Panc1 (cell line): ENCODE measurements at places on chromosomes 5 and 9. TPM values are rescaled to one million over a fixed set of nuclear protein-coding genes. Genes with fewer than 3 reads are reported as not detected.

DNA sequence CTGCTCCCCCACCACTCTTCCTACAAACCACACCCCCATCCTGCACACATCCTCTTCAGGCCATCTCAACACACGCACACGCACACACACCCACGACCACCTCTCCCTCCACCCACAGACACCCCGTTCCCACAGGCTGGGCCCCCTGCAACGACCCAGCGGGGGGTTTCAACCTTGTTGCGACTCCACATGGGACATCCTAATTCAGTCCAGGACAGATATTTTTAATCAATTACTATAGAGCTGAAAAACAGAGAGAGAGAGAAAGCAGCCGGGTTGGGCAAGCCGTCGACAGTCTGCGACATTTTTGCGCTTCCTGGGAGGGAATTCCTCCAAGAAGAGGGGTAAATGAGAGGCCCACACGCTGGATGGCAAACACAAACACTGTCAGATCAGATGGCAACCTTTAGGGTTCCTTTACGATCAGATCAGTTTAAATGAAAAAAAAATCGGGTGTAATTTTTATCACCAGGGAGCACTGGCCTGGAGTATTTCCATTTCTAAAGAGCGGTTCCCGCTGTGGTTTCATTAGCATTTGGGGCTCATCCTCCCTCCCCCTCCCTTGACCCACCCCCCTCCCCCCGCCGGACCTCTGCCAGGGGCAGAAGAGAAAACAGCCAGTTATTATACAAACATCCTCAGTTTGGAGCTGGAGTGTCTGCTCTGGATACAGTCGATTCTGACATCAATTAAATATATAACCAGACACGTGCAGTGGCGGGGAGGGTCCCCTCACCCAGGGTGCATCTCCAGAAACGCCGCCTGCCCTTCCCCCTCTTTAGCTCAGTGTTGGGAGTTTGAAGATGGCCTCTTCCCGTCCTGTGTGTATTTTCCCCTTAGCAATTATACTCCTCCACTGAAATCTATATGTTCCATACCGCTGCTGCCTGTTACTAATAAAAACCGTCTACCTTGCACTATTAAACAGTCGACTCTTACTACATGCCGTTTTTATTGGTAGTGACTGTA, 2.3 kb upstream of the IRX2 start:
- no peak for DNase-seq

DNA sequence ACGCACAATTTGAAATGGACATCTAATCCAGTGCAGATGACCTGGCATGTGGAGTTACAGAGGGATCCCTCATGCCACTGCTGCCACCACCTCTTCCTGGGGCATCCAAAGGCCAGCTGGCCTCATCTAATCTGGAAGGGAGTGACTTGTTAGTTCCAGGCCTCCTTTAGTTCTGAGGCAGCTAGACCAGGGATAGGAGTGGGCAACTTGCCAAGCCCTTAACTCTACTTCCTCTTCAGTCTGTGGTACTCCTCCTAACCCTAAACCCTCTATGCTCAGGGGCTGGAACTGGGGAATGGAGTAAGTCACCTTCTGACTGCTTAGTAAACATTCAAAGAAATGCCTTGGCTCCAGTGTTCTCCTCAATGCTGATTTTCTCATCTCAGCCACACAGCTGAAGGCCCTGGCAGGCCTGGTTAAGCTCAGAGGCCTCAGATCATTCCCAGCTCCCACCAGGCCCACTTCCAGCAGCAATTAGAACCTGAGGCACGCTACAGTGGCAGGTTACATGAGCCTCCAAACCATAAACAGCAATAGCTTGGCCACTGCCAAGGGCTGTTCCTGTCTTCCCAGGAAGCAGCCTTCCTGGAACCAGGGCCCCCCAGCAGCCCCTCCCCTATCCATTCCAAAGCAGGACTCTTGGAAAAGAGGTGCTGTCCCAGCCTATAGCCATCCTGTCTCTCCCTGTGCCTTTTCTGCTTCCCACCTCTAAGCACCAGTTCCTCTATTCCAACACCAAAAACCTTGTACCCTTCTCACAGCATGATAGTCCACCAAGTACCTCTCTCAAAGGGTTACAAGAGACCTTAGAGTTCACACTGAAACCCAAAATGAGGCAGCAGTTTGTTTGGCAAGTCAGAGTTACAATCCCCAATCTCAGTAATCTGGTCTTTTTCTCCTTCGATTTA, 2.0 kb downstream of the EIF4EBP3 start:
- DNase-seq, result no peak

The CCL27 gene
- total RNA-seq, result 0.95 TPM

GRCh38 chr5:168039566-168040248, 251.7 kb upstream of the WWC1 start:
- DNase-seq, result no peak
